ENCODE measurements at places on chromosomes 11 and 22.

- DNase-seq = no peak
These were observed 91.2 kb upstream of the CD44 start for GRCh38 chr11:35047769-35048168.

DNA sequence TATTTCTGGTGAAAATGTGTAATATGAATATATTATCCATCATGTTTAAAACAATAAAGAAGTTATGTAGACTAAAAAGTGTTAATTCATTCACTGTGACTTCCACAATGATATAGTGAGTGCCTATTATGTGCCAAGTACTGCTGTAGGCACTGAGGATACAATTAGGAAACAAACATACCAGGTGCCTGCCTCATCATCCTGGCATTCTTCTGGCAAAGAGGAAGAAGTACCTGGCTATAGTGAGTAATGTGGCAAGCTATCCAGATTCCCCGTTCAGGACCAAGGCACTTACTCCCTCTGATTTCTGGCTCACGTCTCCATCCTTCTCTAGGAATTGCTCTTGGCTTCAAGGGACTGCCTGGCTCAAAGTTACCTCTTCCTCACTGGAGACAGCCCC is 77.5 kb upstream of the CLMP start:
- DNase-seq = no peak

GRCh38 chr11:82823647-82824619 is 76.3 kb downstream of the PRCP start:
- no peak for DNase-seq

GRCh38 chr11:120830085-120830620 is 193.7 kb upstream of the TBCEL start:
- no peak for DNase-seq

- DNase-seq = no peak
These were observed 57.2 kb downstream of the INSC start for GRCh38 chr11:15171956-15172355.

DNA sequence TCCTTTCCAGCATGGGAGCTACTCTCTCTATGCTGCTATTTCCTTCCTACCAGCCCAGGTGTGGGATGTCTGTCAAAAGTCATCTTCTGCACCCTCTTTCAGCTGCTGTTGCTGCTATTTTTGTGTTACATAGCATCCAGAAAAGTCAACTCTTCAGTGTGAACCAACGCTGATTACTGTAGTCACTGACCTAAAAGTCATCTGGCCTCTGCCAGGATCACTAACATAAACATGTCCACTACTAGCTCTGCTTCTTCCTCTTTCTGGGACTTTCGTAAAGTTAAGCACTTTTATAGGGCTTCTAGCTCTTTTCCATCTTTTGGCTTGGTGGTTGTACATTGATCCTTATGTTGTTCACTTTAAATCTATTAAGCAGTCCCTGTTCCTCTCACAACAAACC is 90.2 kb upstream of the CARD18 start:
- no peak for DNase-seq
